ENCODE measurements at places on chromosomes 7 and 10. TPM values are rescaled to one million over a fixed set of nuclear protein-coding genes. Genes with fewer than 3 reads are reported as not detected.

Gene GARIN1A
- total RNA-seq = 3.6 TPM

Gene CALHM3
- total RNA-seq = 4.1 TPM

Gene LIPK
- total RNA-seq = not detected

Gene SMKR1
- 13.1 TPM for total RNA-seq

Gene DENND2A
- 8.9 TPM for total RNA-seq

Gene RPEL1
- total RNA-seq = not detected

Gene TAC1
- not detected for total RNA-seq

Gene SPDYE9
- not detected for total RNA-seq

Gene PTF1A
- not detected for total RNA-seq

Gene CALHM1
- total RNA-seq = not detected

All from PC-3 (cell line).